Peyer's patch (tissue), 4 donors: ENCODE measurements at places on chromosomes 1 and 21. TPM values are rescaled to one million over a fixed set of nuclear protein-coding genes. Genes with fewer than 3 reads are reported as not detected.

PRAMEF25 gene
- total RNA-seq: not detected

- DNase-seq: no peak
Measured at GRCh38 chr1:245772325-245772724, 617.5 kb downstream of the KIF26B start.

CHODL gene
- not detected for total RNA-seq

VWA1 gene
- total RNA-seq: 14.0 TPM

- peak; percentile 61 for DNase-seq
Measured at GRCh38 chr1:200041337-200042118, 14.0 kb downstream of the NR5A2 start.

NLRP3 gene
- total RNA-seq: not detected

DNA sequence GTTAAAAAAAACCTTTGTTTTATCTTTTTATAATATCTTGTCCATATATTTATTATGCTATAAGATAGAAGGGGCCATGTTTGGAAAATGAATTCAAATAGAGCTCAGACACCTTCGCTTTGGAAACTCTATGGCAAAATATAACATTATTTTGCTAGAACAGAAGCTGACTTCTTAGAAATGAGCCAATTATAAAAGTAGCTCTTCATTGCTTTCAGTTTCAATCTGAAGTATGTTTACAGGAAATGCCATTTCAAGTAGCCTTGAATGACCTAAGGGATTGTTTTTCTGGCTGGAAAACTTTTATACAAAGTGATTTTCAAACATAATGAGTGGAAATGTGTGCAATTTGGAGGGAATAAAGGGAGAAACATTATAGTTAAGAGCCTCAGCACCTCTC, 37.8 kb upstream of the GBP5 start:
- no peak for DNase-seq

DNA sequence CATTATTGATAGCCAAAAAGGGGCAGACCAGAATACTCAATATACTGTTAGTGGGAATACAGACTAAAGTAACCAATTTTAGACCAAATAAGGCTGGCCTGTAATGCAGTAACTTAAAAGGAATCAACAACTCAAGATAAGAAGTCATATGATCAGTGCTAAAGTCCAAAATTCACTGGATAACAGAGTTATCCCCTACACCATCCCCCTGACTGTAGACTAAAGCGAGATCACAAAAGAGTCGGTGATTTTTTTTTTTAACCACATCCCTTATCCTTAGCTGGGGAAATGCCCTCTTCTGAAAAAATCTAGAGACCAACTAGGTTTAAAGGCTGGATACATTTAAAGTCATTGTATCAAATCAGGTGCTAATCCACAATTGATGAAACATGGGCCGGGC, 7.7 kb downstream of the UBR4 start:
- no peak for DNase-seq

GRCh38 chr1:36922593-36923426, 111.5 kb downstream of the GRIK3 start:
- DNase-seq: no peak

ASPM gene
- total RNA-seq: 3.2 TPM

DNA sequence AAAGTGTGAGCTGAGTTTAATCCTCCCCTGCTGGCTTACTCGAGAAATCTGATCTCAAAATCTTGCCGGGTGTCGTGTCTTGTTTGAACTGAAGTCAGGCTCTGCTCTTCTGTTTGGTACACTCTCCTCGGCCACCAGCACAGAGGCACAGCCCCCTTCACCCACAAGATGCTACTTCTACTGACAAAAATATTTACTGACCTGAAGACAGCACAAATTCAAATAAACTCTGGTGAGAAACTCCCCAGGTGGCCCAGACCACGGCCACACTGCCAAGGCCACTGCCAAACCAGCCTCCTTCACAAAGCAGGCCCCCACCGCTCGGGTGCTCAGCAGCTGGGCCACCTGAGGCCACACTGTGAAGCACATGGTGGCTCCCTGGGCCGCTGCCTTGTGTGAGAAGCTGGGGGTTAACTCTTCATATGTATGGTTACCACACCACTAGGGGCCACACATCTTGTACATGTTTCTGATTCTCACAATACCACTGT, 80.6 kb downstream of the TGFBR3 start:
- no peak for DNase-seq

DNA sequence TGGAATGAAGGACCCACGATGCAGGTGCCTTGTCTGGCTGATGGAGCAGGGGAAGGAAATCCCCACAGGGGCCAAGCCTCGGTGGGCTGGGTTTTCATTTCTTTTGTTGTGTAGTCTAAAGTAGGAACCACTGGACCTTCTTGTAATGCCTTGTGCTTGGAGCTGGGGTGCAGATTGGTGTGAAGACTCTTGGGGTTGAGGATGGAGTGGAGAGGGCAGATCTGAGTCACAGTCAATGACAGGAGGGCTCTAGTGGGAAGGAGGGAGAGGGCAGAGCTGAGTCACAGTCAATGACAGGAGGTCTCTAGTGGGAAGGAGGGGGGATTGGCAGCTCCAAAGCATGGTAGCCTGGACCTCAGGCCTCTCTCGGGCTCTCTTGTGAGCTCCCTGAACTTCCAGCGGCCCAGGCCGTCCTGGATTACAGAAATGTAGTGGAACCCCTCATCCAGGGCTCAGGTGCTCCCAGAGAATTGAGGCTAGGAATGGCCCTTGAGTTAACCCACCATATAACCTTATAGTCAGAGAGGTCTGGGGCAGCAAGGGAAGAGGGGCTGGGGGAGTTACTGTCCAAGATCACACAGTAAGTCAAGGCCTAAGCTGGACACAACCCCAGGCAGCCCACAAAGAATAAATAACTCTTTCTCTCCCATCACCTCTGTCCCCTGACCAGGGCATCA, 313.8 kb downstream of the MATN1 start:
- peak; percentile 25 for DNase-seq

DNA sequence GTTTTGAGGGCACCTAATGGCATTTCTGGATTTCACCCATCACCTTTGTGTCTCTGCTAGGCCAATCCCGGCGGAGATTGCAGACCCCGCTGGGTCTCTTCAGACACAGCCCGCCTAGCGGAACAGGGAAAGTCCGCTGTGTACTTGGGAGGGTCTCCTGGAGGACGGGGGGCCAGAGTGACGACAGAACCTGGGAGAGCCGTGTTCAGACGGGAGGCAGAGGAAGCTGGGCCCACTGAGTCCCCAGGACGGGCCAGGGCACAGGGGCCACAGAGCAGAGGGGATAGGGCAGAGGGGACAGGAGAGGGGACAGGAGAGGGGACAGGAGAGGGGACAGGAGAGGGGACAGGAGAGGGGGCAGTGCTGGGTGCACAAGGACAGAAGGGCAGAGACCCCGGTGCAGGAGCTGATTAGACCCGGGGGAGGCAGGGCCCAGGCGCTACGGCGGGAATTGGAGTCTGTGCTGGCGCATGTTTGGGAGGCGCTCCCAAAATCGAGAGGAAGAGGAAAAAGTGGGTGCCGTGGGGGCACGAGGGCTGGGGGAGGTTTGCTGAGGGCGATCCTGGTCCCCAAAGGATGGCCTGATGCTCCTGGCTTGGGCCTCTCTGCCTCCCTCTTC, 12.7 kb downstream of the TRPM2 start:
- no peak for DNase-seq

DENND2C gene
- 17.3 TPM for total RNA-seq

ITGB2 gene
- total RNA-seq: 9.3 TPM

TTC24 gene
- total RNA-seq: not detected

DNA sequence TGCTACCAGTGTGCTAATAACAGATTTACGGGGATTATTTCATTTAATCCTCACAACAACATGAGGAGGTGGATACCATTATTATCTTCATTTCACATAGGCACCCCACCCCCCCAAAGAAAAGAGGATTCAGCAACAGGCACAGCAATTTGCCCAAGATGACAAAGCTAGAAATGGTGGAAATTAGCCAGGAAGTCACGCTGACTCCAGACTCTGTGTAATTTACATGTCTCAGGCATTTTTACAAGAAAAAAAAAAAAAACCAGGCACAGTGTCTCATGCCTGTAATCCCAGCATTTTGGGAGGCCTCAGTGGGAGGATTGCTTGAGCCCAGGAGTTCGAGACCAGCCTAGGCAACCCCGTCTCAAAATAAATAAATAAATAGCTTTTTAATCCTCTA, 37.5 kb upstream of the PRDM2 start:
- DNase-seq: no peak

GRCh38 chr1:73096841-73097240, 814.5 kb upstream of the NEGR1 start:
- DNase-seq: no peak

DNA sequence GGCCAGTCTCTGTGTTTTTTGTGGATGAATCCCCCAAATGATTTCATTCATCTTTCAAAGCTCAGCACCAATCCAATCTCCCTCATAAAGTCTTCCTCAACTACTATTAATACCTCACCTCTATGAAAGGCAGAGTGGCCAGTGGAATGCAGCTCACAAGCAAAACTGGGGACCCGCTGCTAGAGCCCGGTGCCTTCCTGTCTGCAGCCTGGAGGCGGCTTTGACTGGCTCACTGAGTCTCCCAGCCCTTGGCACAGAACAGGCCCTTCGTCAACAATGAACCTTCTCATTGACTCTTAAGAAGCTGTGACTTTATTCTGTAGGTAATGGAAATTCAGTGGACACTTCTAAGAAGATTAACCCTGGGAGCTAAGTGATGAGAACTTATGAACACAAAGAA, 86.8 kb upstream of the RAB4A start:
- no peak for DNase-seq

DNA sequence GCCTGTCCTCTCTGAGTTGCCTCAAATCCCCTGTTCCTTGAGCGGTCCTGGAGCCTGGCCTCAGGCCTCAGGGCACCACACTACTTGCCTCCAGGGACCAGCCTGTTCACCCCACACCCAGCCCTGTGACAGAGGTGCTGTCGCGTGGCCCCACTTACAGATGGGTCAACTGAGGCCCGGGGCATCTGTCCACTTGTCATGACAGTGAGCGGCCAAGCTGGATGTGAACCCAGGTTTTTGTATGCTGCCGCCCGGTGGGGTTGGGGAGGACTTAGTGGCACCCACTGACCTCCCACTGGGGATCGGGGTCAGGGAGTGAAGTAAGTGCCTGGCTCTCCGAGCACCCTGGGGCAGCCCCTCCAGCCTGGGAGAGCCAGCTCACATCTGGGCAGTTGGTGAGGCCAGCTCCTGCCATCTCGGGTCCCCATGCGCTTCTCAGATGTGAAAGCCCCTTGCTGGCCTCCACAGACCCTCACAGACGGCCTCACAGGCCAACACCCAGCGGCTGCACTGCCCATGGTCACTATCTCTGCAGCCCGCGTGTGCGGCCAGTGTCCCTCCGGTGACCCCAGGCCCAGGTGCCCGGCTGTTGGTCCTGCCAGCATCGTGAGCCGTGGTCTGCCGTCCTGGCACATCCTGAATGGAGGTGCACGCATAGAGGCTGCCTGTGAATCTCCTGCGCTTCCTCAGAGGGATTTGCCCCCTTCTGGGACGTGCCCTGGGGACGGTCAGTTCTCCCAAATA, 9.3 kb upstream of the FAAP20 start:
- DNase-seq: no peak

- DNase-seq: no peak
Measured at GRCh38 chr1:18058206-18058921, 49.2 kb upstream of the IGSF21 start.

DNA sequence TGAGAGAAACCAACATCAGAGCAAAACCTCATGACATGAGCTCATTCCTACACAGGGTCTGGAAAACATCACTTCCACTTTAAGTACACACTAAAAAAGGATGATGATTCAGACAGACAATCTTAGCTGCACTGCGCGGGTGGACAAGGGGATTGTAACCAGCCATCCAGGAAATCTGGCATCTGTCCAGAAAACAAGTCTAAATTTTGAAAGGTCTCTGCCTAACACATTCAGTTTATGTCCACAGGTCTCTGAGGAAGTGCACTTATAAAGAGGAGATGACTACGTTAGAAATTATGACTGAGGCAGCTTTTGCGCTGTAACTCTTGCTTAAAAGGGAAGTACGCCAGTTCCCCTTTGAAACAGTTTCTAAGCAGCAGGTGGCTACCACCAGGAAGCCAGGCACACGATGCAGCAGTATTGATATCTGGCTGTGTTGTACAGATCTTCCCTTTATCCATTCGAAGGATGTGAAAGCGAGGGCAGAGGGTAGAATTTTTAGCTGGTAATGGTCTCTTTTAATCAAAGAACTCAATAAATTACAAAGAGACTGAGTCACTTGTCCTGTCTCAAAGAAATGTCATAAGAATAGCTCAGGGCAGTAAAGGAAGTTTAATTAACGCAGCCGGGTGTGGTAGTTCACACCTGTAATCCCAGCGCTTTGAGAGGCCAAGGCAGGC, 128.0 kb downstream of the SETD4 start:
- DNase-seq: no peak

CNIH3 gene
- not detected for total RNA-seq

DNA sequence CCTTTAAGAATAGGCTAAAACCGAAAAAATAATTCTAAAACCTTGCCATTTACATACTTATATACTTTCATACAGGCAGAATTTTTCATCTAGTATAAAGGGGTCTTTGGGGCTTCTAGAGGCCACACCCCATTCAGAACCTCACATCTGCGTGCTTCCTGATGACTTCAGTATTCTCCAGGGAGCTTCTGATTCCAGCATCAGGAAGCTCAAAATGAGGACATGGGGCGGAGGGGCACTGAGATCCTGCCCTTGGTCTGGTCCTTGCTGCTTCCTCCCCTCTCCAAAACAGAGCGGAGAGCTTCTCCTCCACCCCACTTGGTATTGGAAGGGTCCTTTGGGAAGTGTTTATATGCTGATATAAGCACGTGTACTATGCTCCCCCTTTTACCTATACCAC, 13.8 kb downstream of the PAX7 start:
- DNase-seq: no peak

- DNase-seq: no peak
Measured at GRCh38 chr1:84379138-84379916, 19.0 kb upstream of the DNASE2B start.

CFAP141 gene
- total RNA-seq: not detected

DNA sequence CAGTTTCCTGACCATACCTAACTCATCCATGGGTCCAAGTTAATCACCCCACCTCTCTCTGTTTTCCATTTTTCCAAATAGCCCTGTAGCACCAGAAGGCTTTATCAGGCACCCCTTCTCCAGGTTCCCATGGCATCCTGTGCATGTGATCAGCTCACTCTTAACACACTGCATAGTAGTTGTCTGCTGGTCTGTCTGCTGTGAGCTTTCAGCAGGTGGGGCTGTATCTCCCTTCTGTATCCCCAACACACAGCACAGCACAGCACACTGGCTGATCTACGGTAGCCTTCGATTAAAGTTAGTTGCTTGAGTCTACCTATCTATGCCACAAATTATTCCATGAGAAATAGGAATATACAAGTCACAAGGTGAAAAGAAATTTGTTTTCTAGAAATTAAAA, 54.3 kb upstream of the C1orf198 start:
- DNase-seq: no peak

ZNF281 gene
- 8.2 TPM for total RNA-seq

OLIG2 gene
- not detected for total RNA-seq

DNA sequence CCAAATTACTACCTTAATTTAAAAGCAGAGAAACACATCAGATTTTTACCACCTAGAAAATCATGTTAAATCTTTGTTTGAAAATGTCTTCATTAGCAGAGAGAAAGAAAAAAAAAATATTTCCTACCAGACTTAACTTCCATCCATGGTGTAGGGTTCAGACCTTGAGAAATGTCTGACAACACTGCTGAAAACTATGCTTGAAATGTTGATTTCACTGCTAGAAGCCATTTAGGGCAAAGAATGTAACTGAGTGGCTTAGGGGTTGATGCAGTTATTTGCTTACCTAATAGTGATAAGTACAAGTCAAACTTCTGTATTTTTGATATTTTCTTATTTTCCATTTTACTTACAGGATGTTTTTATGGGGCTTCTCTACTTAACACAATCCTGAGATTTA, 495.6 kb upstream of the NEGR1 start:
- no peak for DNase-seq
